ACHN (cell line): ENCODE measurements at places on chromosomes 5 and 9.

- no peak for DNase-seq
Measured at GRCh38 chr9:134461426-134461982, 135.2 kb downstream of the RXRA start.

GRCh38 chr5:149727336-149728035 is 2.6 kb upstream of the PPARGC1B start:
- DNase-seq, result no peak

DNA sequence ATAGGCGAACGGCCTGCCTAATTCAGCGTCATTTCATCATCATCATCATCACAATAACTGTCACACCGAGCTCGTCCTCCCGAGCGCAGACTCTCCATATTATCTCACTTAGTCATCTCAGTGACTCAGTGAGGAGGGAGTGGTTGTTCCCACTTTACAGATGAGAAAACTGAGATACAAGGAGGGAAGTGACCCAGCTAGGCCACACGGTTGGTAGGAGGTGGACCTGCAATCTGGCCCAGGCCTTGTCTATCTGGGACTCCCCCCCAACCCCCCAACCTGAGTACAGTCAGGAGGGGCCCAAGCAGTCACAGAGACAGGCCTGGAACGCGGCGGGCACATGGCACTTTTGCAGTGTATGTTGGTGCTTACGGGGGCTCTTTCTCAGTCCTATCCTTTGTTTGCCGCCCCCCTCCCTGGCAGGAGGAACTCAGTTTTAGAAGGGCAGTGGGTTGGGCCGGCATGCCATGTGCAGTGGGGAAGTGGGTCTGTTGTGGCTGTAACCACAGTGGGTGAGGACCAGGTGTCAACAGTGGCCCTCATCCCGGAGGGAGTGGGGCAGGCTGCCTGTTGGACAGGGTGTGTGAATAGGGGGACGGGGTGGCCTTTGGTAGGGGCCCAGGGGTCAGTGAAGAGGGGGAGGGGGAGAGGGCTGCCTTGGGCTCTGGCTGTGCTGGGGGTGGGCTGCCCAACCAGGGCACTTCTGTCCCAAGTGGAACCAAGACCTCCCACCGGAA is 1.7 kb upstream of the RXRA start:
- no peak for DNase-seq

DNA sequence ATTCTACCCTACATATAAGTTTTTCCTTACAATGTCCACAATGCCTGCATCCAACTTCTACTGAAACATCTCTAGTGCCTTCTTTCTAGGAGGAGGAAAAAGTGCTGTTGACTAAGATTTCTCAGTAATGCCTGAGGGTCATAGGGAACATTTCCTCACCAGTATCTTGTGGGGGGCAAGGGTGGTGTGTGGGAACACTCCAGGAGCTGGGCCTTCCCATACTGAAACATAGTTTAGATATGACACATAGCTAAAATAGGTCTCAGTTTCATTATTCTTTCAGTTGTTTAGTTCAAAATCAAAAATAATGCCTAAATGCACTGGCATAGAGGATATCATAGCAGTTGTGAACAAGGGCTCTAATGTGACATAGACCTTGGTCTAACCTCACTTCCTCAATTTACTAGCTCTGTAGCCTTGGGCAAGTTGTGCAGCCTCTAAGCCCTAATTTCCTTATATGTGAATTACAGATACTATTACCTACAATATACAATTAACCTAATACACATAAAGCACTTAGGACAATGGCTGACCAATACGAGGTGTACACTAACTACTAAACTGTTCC is 66.1 kb downstream of the HAPLN1 start:
- DNase-seq, result no peak

GRCh38 chr9:903886-904285 is 62.4 kb downstream of the DMRT1 start:
- DNase-seq, result no peak

- peak; percentile 3 for DNase-seq
Measured at GRCh38 chr9:29039258-29039657, 1466.0 kb upstream of the C9orf72 start.

DNA sequence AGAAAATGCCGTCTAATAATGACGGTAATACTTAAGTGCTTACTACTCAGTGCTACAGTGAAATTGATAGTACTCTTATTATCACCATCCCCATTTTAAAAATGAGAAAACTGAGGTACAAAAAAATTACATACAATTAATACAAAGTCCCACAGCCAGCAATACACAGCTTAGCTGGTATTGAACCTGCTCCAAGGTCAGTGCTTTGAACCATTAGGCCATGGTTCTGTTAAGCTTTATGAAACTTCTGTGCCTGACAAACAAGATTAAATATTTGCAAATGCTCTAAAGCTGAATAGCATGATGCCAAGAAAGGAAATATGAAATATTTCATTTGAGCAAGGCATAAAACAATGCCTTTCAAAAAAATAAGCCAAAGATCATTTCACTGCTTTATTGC is 357.2 kb downstream of the ARRDC3 start:
- no peak for DNase-seq

DNA sequence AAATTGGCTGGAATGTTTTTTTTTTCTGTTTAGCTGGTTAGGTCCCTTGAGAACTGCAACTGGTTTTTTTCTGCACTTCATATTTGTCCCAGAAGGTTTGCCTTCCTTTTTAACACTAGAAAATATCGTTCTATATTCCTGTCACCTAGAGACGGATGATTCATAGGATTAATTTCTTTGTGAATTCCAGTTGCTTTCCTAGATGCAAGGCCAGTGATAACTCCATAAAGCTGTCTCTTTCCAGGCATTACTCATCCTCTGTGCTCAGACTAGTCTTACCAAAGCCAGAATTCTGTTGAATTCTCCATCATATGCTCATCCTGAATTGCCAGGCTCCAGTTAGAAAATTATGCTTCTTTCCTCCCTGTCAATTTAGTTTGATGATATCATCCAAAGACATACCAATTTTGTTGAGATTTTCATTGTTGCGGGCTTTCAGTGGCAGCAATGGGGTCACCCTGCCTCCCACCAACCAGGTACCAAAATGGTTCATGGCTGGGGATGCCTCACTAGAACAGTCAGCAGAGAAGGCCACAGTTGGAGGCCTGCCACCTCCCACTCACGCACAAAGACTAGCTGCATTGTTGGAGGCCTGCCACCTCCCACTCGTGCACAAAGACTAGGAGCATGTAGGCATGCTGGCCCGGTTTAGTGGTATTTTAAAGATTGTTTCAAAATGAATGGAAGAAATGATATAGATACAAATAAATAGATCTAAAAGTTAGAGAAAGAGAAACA is 8.5 kb downstream of the BAAT start:
- peak; percentile 8 for DNase-seq

DNA sequence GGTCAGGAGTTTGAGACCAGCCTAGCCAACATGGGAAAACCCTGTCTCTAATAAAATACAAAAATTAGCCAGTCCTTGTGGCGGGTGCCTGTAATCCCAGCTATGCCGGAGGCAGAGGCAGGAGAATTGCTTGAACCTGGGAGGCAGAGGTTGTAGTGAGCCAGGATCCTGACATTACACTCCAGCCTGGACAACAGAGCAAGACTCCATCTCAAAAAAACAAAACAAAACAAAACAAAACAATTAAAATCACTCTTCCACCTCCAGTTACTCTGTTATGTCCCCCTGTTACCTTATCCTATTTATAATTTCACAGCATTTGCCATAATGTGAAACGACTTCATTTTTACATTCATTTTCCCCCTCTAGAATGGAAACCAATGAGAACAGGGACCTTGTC is 54.4 kb downstream of the CXXC5 start:
- no peak for DNase-seq

- no peak for DNase-seq
Measured at GRCh38 chr9:124428751-124429529, 13.7 kb upstream of the PSMB7 start.

DNA sequence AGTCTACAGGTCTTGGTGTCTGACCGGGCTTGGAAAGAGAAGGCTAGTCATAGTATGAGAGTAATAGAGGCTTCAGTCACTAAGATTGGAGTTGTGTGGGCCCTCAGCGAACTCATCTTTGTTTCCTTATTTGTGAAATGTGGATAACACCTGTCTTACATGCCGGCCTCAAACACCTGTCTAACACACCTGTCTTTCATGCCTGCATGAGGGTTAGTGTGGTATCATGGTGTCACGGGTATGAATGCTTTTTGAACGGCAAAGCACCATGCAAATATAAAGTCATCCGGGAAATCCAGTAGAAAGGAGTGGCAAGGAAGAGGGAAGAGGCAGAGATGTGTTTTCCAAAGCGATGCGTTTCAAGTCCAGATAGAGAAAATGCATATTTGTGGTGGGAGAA is 25.5 kb downstream of the GRAMD2B start:
- DNase-seq, result no peak

DNA sequence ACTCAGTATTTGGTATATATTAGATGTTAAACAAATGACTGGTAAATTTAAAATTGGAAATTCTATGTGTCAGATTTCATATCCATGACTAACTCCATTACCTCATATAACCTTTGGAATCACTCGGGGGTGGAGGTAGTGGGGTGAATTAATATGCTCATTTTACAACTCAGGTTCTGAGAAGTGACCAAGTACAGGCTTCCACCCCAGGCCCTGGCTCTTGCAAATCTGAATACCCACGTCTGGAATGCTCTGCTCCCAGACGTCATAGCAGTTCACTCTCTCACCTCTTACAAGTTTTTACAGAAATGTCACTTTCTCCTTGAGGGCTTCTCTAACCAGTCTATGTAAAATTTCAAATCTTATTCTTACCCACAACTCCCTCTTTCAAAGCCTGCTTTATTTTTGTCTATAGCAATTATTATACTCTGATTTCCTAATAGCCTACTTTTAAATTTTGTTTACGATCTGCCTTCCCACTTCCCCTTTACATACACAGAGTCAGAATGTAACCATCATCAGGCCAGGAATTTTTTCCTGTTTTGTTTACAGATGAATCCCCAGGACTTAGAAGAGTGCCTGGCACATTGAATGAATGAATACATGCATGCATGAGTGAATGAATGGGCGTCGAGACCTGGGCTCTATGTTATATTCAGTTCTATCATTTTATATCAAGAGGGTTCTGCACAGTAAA is 134.1 kb upstream of the IFNE start:
- no peak for DNase-seq

GRCh38 chr5:117713585-117714198 is 1139.1 kb upstream of the SEMA6A start:
- no peak for DNase-seq

GRCh38 chr5:44862808-44863207 is 54.1 kb downstream of the MRPS30 start:
- peak; percentile 37 for DNase-seq

- peak; percentile 78 for DNase-seq
Measured at GRCh38 chr9:97853844-97854695, 1.0 kb downstream of the FOXE1 start.

GRCh38 chr5:16625096-16625495 is 8.3 kb upstream of the RETREG1 start:
- no peak for DNase-seq

DNA sequence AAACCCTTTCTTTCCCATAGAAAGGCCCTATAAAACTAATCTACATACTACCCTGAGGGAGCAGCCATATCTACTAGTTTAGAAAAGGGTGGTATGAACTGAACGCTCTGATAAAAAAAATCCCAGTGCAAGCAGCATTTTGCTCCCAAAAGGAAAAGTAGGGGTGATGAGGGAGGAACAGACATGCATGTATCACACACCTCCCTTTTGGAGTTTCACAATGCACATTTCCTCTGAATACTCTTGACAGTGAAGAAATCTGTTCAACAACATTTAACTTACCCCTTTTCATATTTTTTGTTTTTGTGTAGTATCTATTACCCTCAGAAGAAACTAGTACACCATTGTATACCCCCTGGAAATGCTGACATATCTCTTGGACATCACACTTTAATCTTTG is 411.4 kb downstream of the MAT2B start:
- DNase-seq, result no peak

GRCh38 chr5:133663397-133664054 is 51.2 kb upstream of the FSTL4 start:
- DNase-seq, result no peak

GRCh38 chr9:135301271-135302263 is 178.0 kb upstream of the PPP1R26 start:
- DNase-seq, result no peak

GRCh38 chr5:136155761-136156160 is 23.1 kb downstream of the SMAD5 start:
- no peak for DNase-seq

- DNase-seq, result no peak
Measured at GRCh38 chr9:91188719-91189590, 172.8 kb downstream of the AUH start.

GRCh38 chr9:125238915-125239446 is 2.2 kb downstream of the HSPA5 start:
- no peak for DNase-seq
